ENCODE measurements at places on chromosomes 5 and 9.

DNA sequence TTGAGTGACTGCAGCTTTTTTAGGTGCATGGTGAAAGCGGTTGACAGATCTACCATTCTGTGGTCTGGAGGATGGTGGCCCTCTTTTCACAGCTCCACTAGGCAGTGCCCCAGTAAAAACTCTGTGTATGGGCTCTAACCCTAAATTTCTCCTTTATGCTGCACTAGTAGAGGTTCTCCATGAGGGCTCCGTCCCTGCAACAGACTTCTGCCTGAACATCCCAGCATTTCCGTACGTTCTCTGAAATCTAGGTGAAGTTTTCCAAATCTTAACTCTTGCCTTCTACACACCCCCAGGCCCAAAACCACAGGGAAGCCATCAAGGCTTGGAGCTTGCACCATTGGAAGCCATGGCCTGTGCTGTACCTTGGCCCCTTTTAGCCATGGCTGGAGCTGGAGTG is 1898.1 kb upstream of the NUDT12 start:
- DNase-seq = no peak

DNA sequence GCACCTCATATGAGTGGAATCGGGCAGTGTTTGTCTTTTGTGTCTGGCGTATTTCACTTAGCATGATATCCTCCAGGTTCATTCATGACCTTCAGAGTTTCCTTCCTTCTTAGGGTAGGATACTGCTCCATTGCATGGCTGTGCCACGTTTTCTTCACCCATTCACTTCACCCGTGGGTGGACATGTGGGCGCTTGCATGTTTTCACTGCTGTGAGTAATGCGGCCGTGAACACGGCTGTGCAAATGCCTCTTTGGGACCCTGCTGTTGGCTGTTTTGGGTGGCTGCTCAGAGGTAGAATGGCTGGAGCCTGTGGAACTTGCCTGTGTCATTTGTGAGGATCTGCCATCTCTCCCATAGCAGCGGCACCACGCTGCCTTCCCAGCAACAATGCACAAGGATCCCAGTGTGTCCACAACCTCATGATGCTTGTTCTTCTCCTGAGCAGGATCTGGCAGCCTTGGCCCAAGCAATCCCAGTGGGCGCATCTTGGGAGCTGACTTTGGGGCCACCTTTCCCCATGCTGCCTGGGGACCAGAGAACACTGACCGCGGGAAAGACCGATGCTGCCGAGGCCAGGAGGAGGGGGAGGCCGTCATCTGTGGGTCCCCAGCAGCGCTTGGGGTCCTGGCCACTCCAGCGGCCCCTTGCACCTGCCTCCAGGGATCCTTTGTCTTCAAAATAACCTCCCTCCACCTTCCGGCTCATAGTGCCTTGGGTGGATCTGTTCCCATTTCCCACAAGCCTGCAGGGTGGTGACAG is 2.3 kb upstream of the SCGB3A1 start:
- no peak for DNase-seq

DNA sequence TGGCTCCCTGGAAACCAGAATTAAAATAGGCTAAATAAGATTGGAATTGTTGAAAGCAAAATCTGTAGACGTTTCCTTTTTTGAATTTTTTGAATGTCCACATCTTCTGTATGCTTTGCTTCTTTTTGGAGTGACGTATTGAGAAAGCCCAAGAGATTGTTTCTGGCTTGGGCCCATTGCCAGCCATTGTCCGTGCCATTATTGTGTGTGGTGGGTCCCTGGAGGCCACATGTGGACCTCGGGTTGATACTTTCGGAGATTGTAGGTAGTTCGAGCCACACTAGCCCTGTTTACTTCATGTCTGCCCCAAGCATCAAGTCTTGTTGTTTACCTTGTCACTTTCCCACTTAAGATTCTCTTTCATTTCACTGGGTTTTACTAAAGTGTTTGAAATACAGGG is 106.0 kb downstream of the PALM2AKAP2 start:
- no peak for DNase-seq

DNA sequence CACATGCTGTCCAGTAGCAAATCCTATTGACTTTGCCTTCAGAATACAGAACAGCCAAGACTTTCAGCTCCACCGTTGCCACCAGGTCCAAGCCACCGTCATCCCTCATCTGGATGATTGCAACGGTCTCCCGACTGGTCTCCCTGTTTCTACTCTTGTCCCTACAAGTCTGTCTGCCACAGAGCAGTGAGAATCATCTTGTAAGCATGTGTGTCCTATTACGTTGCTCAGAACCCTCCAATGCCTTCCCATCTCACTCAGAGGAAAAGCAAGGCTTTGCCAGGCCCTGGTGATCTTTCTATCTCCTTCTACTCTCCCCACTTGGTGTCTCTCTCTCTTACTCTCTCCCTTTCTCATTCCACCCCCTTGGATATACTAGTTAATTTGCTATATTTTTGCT is 76.7 kb upstream of the GDNF start:
- DNase-seq = no peak

DNA sequence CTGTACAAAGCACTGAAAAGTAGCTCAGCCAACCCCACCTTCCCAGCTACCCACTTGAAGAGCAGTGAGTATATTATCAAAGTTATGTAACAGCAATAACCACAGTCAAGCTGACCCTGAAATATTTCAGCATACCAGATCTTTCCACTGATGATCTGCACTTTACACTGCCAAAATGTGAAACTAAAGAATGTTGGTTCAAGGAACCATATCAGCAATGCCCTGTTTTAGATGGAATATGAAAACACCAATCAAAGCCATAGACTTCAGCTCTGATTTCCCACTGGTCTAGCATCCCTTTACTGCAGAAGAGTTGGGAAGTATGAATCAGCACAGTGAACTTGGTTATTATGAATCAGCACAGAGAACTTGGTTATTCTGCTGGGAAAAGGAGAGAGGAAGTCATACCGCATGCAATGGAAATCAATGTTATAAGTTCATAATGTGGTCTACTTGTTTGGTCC is 20.0 kb downstream of the CEMIP2 start:
- no peak for DNase-seq

- peak; percentile 71 for DNase-seq
These were observed 164.4 kb downstream of the ZSWIM6 start for GRCh38 chr5:61496446-61496845.

DNA sequence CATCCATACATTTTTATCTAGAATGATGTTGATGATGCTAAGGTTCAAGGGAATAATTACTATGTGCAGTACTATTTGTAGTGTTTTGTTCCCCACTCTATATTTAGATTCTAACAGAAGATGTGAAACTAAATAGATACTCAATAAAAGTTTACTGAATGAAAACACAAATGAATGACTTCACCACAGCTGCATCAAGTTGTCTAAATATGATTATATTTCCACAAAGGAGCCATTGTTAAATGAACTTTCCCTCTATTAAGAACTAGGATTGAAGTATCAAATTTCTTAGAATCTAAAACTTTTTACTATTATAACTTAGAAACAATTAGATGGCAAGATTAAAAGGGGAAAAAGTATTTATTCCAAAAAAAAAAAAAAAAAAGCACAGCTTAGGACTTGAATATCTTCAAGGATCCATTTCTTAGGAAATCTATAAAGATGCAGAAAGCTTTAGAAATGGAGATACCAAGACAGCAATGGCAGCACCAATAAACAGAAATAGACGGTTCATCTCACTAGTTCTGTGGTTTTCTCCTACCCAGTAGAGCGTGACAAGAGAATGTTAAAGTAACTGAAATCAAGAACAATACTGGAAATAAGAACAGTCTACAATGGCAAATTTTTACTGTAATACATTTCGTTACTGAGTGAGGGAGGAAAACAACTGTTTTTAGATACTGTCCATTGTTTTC is 347.6 kb downstream of the EBF1 start:
- no peak for DNase-seq

- DNase-seq = no peak
These were observed 300.8 kb upstream of the MSX2 start for GRCh38 chr5:174423558-174423957.

GRCh38 chr5:124907098-124907644 is 160.7 kb upstream of the ZNF608 start:
- no peak for DNase-seq

- DNase-seq = peak; percentile 53
These were observed 1.6 kb upstream of the SPZ1 start for GRCh38 chr5:80318212-80318611.

DNA sequence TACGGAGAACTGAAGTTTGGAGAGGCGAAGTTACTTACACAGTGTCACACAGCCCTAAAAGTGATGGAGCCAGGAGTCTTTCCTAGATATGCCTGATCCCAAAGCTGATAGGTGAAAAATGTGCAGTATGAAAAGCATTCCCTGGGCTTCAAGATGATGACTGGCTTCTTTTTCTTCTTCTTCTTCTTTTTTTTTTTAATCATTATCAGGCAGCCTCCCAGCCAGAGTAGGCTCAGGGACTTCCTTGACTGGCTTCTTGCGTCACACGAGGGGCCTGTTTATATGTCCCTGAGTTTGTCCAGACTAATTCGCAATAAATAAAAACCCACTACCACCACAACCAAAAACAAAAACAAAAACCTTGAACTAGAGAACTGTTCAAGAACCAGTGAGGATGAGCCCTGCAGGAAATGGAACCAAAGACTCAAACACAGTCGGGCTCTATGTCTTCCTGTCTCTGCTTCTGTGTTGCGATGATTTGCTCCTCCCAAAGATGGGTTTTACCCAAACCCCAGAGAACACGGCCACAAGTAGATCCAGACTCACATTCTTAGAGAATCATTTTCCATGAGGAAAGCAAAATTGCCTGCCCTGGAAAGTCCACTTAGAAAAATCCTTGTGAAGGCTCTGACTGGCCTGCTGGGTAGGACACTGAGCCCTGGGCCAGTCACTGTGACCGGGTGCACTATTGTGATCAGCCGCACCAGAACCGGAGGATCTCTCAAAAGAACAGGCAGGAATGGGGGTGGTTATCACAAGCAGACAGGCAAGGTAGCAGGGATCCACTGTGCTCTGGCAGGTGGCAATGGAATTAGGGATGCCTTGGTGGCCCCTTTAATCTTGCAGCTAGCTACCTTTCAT is 38.0 kb upstream of the ADAM19 start:
- DNase-seq = no peak

GRCh38 chr5:97087138-97087537 is 55.3 kb downstream of the LIX1 start:
- DNase-seq = no peak

GRCh38 chr5:74848553-74849025 is 17.6 kb downstream of the FAM169A start:
- DNase-seq = no peak

- DNase-seq = peak; percentile 77
These were observed 2.7 kb upstream of the ANXA2R start for GRCh38 chr5:43042626-43043399.

GRCh38 chr5:55578771-55579170 is 44.0 kb upstream of the PLPP1 start:
- no peak for DNase-seq

DNA sequence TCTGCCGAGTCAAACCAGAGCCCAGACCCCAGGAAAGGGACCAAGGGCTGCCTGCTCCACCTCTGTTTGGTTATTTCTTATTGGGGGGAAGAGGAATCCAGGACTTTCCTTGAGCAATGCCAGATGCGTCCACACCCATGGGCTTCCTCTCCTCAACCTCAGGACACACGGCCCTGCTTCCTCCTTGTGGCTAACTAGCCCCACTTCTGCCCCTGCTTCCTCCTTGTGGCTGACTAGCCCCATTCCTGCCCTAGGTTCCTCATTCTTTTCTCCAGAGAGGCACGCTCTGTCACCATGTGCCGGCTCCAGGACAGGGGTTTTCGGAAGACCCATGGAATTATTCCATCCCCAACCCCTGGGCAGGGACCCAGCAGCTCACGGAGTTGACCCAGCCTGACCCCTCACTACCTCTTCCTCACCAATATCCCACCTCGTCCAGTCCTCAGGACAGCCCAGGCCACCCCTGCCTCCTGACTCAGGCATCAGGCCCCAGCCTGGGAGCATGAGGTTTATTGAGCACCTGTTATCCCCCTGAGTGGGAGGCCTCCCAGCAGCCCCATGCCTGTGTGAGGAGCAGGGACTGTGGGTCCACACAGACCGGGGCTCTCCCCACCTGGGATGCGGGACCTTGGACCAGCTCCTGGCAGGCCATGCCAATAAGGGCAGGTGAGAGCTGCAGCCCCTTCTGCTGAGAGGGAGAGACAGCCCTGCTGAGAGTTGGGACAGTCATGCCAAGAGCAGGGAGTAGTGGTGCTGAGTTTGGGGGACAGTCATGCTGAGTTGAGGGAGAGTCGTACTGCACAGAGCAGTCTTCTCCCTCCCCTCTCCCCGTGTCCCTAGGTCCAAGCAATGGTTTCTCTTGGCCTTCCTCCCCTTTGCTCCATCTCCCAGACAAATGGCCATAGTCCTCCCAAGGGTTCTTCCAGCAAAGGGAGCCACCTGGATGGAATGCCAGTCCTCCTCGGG is 11.8 kb upstream of the FCN1 start:
- peak; percentile 29 for DNase-seq

GRCh38 chr9:130343445-130343918 is 77.9 kb downstream of the HMCN2 start:
- no peak for DNase-seq

DNA sequence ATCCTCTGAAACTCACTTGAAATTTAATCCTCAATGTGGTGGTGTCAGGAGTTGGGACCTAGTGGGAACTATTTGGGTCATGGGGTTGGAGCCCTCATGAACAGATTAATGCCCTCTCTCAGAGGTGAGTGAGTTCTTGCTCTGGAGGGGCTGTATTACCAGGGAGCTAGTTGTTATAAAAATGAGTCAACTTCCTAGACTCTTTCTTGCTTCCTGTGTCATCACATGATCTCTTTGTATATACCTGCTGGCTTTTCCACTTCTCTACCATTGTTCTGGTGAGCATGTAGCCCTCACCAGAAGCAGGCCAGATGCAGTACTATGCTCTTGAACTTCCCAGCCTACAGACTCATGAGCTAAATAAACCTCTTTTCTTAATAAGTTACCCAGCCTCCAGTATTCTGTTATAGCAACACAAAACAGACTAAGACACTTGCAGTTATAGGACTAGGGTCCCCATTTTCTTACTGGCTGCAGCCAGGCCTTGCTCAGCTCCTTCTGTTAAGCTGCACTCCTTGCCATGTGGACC is 127.5 kb downstream of the SUSD1 start:
- DNase-seq = no peak

- no peak for DNase-seq
These were observed 156.0 kb downstream of the COL23A1 start for GRCh38 chr5:178434016-178434761.

DNA sequence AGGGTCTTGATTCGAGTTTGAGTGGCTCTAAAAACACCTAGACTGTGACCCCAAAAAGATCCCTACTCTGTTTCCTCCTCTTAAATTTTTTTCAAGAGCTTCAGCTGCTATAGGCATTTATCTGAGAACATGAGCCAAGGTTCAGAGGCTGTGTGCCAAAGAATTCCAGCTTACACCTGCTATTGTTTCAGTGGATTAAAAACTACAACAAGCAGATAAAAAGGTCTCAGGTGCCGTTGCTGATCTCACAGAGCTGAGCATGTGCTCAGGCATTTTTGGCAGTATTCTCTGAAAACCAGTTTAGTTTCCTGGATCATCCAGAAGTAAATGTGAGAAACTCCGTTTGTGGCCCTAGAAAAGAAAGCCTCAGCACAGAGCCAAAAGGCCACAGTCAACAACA is 349.2 kb downstream of the DEPDC1B start:
- no peak for DNase-seq

GRCh38 chr5:170362656-170363055 is 26.5 kb downstream of the KCNMB1 start:
- no peak for DNase-seq

GRCh38 chr9:101629636-101630035 is 34.9 kb upstream of the PPP3R2 start:
- no peak for DNase-seq

All from globus pallidus (tissue), 1 donor.